ENCODE measurements at places on chromosomes 12 and 14. TPM values are rescaled to one million over a fixed set of nuclear protein-coding genes. Genes with fewer than 3 reads are reported as not detected.

- no peak for DNase-seq
These were observed 43.6 kb downstream of the IRF2BPL start for GRCh38 chr14:76984787-76985375.

GRCh38 chr12:101695706-101696105 is 1.7 kb upstream of the CHPT1 start:
- DNase-seq = no peak

DNA sequence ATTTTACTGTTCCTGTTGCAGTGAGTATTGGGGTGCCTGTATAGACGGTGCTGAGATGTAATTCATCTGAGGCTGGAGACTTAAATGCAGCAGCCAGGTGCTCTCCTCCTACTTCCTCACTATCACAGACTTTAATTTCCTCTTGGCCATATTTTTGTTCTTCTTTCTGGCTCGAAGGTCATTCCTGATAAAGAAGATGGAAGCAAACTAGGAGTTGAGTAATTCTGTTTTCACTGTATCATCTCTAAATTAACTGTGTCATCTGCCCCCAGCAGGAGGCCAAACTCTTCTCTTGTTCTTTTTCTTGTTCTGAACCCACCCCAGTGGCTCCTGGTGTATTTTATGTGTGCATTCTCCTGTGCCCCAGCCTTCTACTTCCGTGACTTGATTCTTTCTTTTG is 141.7 kb upstream of the ARHGAP5 start:
- DNase-seq = no peak

Gene MEG3
- total RNA-seq = 269 TPM

Gene WIF1
- not detected for total RNA-seq

Gene GALNT16
- 4.1 TPM for total RNA-seq

Gene KDM2B
- total RNA-seq = 29.8 TPM
